ENCODE measurements at places on chromosomes 11 and 22.

- DNase-seq: no peak
These were observed 18.4 kb upstream of the TAB1 start for GRCh38 chr22:39381009-39381755.

- no peak for DNase-seq
These were observed at the start of gene CYB5R2 for GRCh38 chr11:7672960-7673723. Gene CYB5R2 (minus strand): TSS chr11:7673500. CDS start chr11:7672825, 675 bp downstream.

DNA sequence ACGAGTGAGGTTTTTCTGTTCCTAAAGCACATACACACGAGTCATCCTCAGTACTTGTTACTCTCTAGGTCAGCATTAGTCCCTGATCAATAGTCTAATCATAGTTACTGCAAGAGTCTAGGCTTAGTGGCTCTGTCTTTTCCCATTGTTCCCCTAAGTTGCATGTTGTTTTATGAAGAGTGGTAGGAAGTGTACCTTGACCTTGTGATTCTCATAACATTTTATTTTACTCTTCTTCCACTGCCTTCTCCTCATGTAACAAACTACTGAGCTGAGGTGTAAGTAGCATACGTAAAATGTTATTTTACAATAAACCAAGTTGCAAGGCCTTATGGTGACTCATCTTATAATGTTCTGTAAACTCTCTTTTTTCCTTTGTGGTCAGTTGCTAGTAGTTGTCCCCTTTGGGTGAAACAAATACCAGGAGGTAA, 15.0 kb downstream of the METTL15 start:
- DNase-seq: no peak

DNA sequence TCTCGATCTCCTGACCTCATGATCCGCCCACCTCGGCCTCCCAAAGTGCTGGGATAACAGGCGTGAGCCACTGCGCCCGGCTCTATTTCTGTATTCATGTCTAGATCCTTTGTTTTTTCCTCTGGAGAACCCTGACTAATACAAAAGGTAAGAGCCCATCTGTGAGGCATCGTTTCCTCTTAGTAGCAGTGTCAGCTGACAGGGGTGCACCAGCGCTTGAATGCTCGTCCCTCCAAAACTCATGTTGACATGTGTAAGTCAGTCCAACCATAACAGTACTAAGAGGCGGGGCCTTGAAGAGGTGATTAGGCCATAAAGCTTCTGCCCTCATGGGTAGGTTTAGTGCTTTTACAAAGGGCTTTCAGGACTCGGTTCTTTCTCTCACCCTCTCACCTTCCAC, 470.1 kb upstream of the B3GAT1 start:
- DNase-seq: no peak

DNA sequence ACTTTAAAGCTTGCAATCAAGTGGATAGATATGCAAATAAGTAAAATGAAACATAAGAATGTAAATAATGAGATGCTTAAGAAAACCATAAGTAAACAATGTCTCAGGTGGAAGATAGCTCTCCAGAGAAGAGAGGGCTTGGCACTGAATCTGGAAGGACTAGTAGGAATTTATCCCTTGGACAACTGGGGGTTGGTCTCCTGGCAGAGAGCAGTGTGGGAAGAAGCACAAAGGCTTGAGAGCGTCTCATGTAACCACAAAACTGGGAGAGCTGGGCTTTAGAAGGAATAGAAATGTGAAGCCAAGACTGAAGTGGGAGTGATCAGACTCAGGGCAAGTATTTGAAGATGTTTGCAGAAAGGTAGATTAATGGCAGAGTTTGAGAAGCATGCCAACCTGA, 31.3 kb downstream of the CARD18 start:
- DNase-seq: no peak

DNA sequence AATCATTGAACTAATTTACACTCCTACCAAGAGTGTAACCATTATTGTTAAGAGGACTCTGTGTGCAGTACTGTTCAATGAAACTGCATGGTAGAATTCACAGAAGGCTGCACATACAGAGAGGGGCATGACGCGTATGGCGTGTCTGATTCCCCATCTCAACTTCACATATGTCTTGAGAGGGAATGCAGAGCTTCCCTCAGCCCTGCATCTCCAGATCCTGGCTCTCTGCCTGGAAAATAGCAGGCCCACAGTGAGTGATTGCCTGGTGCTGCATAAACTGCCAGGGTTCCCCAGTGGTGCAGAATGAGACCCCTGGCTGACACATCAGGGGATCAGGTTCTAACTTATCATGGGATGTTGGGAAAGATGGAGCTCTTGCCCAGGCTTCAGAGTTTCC, 260.2 kb upstream of the ISX start:
- no peak for DNase-seq

GRCh38 chr22:50568626-50569025, 5.9 kb upstream of the SYCE3 start:
- no peak for DNase-seq

- DNase-seq: no peak
These were observed 515 bp downstream of the CTR9 start for GRCh38 chr11:10751581-10751940.

DNA sequence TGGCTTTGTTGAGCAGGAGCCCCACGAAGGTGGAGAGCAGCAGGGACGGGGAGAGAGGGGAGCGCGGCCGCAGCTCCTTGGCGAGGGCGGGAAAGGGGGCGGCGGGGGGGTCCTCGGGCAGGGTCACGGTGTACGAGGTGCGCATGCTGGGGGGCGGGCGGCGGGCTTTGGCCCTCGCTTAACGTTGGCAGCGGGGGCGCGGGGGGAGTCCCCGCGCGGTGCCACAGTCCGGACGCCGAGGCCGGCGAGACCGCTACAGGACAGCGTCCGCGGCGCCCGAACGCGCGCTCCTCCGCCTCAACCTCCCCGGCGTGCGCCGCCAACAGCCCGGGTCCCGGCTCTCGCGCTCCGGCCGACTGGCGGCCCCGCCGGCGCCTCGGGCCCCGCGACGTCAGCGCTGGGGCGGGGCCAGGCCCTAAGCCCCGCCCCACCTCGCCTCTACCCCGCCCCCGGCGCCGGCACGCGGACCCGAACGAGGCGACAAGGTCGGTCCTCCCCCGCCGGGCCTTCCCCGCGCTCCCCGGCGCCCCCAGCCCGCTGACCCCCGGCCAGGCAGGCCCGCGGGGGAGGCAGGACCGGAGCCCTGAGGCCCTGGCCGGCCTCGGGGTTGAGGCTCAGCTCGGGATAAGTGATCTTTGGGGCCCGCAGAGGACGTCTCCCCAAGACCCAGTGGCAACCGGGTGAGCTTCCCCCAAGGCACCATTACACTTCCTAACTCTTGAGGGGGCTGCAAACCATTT, 17.5 kb downstream of the USP2 start:
- no peak for DNase-seq

- no peak for DNase-seq
These were observed 10.2 kb upstream of the ADORA2A start for GRCh38 chr22:24417200-24417599.

DNA sequence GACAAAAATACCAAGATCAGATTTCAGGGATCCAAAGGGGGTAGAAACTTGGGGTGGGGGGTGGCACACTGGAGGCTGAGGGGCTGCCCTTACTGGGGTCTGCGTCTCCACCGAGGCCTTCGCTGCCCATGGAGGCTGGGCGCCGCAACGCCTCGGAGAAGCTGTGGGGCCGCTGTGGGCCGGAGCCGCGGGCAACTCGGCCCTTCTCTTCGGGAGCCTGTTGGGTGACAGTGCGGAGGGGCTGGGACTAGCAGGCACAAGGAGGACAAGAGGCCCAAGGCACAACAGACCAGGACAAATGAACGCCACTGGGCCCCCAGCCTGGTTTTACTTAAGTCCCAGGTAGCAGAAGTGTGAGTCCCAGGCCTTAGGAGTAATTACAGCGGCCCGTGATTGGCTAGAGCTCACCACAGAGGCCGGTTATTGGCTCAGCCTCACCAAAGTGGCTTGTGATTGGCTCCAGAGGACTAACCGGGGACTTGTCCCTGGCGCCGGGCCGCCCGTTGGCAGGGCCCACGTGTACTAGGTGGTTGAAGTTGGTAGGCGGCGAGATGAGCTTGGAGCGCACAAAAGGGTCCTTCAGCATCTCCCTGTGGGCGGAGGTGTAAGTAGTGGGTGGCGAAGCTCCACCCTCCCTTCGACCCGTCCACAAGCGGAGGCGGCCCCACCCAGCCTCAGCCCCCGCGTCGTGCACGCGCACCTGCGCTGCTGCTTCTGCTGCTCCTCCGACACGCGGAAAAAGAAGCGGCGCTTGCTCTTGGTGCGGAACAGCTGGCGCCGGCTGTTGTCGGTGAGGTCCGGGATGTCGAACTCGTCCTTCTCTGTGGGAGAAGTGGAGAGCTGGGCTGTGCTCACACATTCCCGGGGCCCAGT, 16.5 kb upstream of the MEN1 start:
- DNase-seq: no peak

GRCh38 chr11:126834149-126834548, 166.4 kb downstream of the KIRREL3 start:
- DNase-seq: no peak

- no peak for DNase-seq
These were observed 103.4 kb downstream of the NAV2 start for GRCh38 chr11:19816040-19816439.

- no peak for DNase-seq
These were observed 4.4 kb upstream of the APLNR start for GRCh38 chr11:57241353-57241972.

DNA sequence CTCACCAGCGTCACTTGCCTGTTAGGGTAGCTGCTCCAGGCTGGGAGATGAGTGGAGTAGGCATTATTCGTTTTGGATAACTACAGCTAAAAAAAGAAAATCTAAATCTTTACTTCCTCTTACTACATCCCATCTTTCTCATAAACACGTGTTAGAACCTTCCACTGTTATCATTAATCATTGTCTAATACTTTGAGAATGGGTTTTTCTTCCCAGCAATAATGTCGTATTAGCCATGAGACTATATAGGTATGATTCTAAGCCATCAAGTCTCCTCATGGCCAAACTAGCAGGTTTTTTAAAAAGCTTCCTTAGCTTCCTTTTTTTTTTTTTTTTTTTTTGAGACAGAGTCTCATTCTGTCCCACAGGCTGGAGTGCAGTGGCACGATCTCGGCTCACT, 3.9 kb upstream of the TEF start:
- DNase-seq: no peak

GRCh38 chr11:45573728-45574127, 91.7 kb downstream of the CHST1 start:
- DNase-seq: no peak

- DNase-seq: no peak
These were observed 607 bp downstream of the PLAAT3 start for GRCh38 chr11:63613517-63614135.

GRCh38 chr11:36102868-36103267, 159.0 kb downstream of the LDLRAD3 start:
- DNase-seq: no peak

GRCh38 chr11:91312541-91312940, 912.1 kb upstream of the FAT3 start:
- DNase-seq: no peak

GRCh38 chr11:1230456-1231395, 7.9 kb downstream of the MUC5B start:
- DNase-seq: no peak

GRCh38 chr22:26398741-26399153, 30.3 kb upstream of the ASPHD2 start:
- DNase-seq: peak; percentile 56

DNA sequence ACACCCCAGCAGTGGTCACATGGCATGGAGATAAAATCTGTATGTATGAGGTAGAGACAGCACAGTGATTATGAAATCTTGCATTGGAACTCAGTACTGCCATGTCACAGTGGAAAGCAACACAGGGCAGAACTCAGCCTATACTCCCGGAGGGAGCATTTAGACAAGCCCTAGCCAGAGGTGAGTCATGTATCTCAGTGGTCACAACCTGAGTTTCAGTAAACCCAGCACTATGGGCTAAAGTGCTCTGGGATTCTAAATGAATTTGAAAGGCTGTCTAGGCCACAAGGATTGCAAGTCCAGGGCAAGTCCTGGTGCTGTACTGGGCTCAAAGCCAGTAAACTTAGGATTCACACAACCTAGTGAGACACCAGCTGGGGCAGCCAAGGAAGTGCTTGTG, 1717.1 kb upstream of the RAG2 start:
- DNase-seq: no peak

DNA sequence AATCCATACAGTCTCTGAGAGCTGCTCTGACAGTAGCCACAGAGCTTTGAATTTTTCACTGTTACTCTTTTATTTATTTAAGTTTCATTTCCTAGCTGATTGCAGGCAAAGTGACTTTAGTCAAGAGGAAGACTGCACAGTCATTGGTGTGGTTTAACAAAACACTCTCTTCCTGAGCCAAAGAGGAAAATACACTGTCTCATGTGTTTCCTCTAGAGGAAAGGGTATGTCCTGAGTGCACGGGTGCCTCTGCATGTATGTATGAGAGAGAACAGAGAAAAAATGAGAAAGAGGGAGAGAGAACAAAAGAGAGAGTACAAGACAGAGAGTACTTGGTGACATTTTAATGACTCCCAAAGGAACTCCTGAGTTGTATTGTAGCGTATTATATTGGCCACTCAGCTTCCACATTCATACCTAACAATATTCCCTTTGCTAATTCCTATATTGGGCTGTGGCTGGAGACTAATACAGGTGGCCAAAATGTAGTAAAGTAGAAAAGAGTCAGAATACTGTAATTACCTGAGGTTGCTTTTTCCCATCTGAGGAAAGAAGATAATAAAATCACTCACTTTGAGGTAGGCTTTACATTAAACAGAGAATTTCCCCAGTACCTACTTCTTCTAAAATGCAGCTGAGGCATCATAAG, at the start of gene OR4D9:
Gene OR4D9, plus strand, starts transcription at position 599 of the 649 bp plus-strand sequence. CDS start 3,374 bp downstream, outside the sequence.
- DNase-seq: no peak

DNA sequence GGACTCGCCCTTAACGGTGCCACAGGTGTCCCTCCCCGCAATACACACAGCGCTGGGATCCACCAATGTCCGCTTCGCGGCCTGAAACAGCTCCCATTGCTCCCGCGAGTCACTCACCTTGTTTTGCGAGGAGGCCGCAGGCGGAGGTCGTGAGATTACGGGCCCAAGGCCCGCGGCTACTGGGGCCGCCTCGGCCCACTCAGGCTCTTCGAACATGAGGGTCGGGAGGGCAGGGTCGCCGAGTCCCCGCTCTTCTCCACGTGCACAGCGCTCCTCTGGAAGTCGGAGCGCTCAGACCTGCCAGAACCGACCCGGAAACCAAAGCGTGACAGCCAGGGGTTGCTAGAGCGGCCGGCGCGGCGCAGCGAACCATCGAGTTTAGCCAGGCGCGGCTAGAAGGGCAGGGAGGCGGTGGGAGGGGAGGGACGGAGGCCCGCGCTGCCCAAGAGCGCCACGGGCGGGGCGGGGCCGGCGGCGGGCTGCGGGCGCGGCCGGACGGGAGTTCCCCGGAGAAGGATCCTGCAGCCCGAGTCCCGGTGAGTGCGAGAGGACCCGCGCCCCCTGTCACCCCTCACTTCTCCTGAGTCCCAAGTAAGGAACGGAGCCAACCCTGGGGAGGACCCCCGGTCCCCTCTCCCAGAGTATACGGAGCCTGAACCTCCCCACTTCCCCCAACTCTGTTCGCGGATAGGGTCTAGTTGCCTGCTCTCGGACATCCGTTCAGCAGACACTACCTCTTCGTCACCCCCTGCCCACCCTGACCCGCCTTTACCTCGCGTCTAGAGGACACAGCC, at the start of the genes ILK and RRP8:
Gene ILK, plus strand, starts transcription at position 488 of the 794 bp plus-strand sequence. CDS start 498 bp downstream, outside the sequence.
Gene RRP8, minus strand, starts transcription at position 330 of the 794 bp plus-strand sequence. Its CDS starts 114 bp downstream, at position 216.
- DNase-seq: peak; percentile 81

- DNase-seq: no peak
These were observed 76.3 kb upstream of the TP53AIP1 start for GRCh38 chr11:129018991-129019390.
